ENCODE measurements at places on chromosomes 5 and 9.

- DNase-seq, result no peak
Measured at GRCh38 chr9:132044176-132044875, 35.3 kb downstream of the MED27 start.

- DNase-seq, result peak; percentile 60
Measured at GRCh38 chr9:134066913-134067851, 644 bp downstream of the BRD3 start.

GRCh38 chr5:14172149-14172795, 29.1 kb downstream of the TRIO start:
- no peak for DNase-seq

DNA sequence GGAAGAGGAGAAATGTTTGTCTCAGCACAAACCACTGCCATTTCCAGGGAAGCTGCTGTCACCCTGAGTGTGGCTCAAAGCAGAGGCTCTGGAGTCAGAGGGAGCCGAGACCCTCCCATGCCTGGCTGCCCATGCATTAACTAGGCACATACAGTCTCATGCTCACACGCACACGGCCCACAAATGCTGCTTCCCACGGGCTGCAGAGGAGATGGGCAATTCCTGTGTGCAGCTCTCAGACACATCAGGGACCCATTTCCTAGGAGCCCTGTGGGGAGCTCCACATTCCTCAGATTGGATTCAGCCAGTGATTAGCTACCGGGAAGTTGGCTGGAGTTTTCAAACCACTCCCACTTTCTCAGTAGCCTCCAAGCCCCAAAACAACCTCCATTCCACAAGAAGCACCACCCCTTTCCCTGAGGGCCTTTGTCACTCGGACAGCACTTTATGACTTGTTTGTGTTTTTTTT, 9.1 kb upstream of the PTGES start:
- peak; percentile 64 for DNase-seq

DNA sequence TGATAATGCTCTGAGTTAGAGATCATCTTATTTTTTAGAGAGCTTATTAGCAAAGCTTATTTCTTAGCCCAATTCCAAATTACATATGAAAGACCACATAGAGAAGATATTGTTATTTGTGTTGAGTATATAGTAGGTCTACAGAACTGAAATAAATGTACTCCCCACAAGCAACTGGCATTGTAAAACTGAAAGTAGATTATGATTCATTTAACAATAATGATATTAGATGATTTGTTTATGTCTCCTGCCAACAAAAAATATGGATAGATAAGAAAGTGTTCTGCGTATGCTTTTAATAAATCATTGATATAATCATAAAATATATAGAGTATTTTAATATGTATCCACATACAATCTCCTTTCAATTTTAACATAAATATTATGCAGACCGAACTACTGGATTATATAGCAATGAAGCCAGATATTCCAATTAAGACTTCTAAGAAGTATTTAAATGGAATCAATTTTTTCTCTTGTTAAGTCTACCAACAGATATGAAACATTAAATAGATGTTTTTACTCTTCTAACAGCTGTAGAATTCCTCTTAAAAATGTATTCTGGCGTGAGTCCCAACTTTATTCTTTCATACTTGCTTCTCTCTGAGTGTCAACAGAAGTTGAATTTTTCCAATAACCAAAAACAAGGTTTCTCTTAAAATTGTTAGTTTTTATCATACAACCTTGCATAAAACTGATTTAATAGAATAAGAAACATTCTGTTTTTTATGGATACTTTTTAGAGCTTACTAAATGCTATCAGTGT, 15.6 kb upstream of the DAB2 start:
- DNase-seq, result no peak

GRCh38 chr9:70951749-70952727, 169.4 kb downstream of the TRPM3 start:
- DNase-seq, result no peak

DNA sequence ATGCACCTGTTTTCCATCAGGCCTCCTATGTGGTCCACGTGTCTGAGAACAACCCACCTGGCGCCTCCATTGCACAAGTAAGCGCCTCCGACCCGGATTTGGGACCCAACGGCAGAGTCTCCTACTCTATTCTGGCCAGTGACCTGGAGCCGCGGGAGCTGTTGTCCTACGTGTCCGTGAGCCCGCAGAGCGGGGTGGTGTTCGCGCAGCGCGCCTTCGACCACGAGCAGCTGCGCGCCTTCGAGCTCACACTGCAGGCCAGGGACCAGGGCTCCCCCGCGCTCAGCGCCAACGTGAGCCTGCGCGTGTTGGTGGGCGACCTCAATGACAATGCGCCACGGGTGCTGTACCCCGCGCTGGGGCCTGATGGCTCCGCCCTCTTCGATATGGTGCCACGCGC, 1.7 kb downstream of the PCDHGB1 start:
- DNase-seq, result no peak

- no peak for DNase-seq
Measured at GRCh38 chr5:104541141-104541785, 978.7 kb upstream of the NUDT12 start.

- DNase-seq, result peak; percentile 49
Measured at GRCh38 chr5:123610665-123611405, 98.9 kb downstream of the CSNK1G3 start.

GRCh38 chr5:157203417-157203816, 22.8 kb downstream of the ITK start:
- no peak for DNase-seq

GRCh38 chr5:162274679-162275078, 207.1 kb downstream of the GABRG2 start:
- no peak for DNase-seq

GRCh38 chr9:109455861-109456260, 42.2 kb downstream of the PTPN3 start:
- no peak for DNase-seq

DNA sequence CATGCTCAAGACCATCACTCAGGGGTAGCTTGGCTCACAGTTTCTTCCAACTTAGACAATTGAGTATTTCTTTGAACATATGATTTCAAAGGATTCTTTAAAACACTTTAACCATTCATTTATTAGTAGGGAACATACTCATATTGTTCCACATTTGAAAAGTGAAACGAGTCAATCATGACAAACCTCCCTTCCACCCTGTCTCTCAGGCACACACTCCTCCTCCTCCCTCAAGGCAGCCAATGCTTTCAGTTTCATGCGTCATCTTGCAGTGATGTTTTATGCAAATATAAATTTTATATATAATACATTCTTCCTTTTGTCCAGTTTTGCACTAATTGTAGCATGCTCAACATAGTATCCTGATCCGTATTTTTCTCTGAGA, 126.0 kb upstream of the BOD1 start:
- no peak for DNase-seq

- no peak for DNase-seq
Measured at GRCh38 chr5:157890836-157891597, 32.1 kb upstream of the CLINT1 start.

- no peak for DNase-seq
Measured at GRCh38 chr5:83157163-83157562, 79.8 kb downstream of the XRCC4 start.

DNA sequence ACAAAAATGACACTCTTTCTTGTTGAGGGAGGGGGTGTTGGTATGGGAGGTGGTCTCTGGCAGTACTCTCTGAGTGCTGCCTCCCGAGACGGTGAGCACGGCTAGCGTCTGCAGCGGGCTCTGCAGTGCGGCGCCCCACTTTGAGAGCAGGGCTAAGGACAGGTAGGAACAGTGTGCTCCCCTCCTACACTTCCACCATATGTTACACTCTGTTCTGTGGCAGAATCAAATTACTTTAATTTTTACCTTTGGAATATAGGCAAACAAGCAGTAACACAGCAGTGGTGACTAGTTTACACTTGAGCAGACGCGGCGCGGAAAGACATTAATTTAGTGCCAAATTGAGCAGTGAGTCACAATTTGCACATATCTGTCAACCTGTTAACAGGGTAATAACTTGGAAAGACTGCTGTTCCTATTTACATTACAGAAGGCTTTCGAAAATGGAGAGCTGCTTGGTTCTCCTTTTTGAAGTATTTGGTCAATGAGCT, 136.3 kb downstream of the MED27 start:
- no peak for DNase-seq

DNA sequence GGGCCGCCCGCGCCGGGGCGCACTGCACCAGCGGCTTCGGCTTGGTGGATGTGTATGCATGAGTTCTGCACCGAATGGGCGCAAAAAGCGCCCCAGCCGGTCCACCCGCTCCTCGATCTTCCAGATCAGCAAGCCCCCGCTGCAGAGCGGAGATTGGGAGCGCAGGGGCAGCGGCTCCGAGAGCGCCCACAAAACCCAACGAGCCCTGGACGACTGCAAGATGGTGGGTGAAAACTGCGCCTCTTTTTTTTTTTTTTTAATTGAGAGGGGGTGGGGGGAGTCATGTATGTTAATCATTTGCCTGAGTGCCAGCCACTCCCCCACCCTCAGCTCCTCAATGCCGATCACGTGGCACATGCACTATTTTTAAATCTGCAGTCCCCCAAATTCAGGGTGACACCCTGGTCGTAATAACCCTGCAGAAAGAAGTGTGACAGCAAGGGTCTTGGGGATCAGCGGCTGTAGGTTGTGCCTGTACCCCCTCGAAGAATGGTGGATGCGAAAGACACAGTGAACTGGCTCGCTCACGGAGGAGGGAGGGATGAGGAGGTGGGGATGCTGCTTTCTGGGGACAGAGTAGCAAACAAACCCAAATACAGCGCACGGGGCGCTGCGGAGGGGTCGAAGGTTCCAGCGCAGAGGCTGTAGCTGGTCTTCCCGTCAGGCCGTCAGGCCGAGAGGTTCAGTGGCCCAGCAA, 900 bp downstream of the RGS7BP start:
- no peak for DNase-seq

- DNase-seq, result no peak
Measured at GRCh38 chr9:82154573-82154972, 166.0 kb downstream of the SPATA31D1 start.

DNA sequence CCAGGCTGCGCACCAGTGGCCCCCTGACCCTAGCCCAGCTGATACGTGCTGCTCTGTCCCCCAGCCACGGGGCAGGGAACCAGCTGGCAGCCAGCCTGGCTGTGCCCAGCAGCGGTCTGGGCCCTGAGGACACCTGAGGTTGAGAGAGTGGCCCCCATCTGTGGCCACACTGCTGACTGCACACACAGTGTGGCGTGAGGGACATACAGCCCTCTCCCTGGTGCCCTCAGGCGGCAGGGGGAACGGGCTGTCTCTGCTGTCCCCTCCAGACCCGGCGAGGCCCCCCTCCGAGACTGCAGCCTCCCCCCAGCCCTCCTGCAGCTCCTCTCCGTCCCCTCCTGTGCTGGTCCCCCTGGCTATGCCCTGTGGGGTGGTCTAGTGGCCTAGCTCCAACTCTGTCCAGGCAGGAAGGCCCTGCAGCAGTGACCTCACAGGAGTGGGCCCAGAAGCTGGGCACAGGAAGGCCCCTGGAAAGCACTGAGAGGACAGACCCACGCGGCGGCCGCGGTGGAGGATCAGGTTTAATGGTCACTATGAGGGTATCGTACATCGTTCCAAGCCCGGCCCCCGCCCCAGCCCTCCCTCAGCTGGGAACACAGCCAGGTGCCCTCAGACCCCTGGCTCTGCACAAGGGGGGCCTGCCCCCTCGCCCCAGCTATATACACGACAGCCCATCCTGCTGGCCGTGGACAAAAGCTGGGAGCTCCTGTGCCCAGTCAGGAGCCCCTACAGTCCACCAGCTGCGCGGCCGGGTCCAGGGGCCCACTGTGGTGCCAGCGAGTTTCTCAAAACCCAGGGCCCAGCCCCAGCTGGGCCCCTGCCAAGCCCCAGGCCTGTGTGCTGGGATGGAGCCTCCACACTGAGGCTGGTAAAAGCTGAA, 6.8 kb upstream of the ENTPD8 start:
- DNase-seq, result no peak
